ENCODE measurements at places on chromosomes 4 and X.

DNA sequence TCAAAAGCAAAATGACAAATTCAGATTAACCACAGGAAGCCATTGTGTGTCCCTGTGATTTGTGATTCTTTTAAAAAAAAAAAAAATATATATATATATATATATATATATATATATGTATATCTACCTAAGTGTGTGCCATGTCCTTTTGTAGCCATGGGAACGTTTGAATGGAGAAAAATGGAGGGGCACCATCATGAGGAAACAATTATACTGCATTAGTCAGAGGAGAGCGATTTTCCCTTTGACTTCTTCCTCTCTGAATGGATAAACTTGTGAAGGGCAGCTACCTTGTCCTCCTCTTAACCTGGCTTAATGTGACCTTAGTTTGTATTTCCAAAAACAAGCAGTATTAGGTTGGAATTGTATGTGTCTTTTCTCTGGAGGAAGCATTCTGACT is 23.3 kb upstream of the CBLL2 start:
- DNase-seq, result no peak

DNA sequence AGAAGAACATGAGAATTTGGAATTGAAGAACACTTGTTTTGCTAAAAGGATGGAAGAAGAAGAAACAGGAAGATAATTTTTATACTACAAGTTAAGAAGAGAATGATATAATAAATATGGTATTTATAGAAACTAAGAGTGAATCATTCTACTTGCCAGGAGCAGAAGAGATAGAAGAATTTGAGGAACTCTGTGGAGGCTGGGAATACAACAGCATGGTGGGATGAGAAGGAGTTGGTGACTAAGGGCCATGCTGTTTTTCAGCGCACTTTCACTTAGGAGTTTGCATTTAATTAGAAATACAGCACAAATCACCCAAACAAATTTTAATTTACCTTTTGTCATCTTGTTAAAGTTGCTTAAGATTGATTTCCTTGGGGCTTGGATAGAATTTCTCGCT is 20.5 kb downstream of the HADH start:
- no peak for DNase-seq

GRCh38 chr4:478373-478772 is 20.6 kb downstream of the ZNF721 start:
- no peak for DNase-seq

- no peak for DNase-seq
Measured at GRCh38 chr4:140754918-140755773, 1.0 kb downstream of the TBC1D9 start.

- no peak for DNase-seq
Measured at GRCh38 chrX:48665991-48666390, 17.6 kb upstream of the WAS start.

- DNase-seq, result no peak
Measured at GRCh38 chrX:107579956-107580355, 48.4 kb upstream of the PRPS1 start.

DNA sequence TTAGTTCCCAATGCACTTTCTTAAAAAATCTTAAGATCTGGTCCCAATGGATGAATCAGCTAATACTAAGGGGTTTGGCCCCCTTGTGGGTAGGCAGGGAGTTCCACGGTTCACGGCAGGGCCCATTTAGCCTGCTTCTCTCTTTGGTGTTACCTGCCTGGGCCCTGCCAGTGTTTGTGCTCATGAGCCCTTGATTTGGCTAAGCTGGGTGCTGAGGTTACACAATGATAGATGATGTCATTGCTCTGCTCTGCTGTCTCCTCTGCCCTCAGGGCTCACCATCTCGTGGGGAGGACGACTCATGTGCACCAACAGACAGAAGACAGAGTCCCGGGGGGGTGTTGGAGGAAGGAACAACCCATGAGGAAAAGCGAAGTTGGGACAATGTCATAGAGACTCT is 24.4 kb downstream of the RTL5 start:
- DNase-seq, result no peak

Measured in hematopoietic multipotent progenitor cell treated with erythropoietin and hydrocortisone succinate and interleukin-3 and kit ligand, for 6 days (in vitro differentiated cells).